ENCODE measurements at places on chromosomes 16 and 17.

DNA sequence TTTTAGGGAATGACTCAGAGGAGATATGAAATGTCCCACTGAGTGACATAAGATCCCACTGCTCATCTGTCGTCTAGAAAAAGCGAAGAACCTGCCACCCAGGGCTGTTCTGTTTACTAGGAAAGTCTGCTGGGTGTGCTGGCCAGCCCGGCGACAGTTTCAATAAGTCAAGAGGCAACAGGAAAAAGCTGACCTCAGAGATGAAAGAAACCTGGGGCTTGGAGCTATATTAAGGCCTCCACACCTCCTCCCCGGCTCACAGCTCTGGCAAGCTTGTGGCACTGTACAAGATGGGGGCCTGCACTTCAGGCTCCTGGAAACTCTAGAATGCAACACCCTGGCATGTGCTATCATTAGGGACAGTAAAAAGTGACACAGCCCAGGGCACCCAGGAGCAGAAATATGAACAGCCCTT, 10.6 kb downstream of the ZFHX3 start:
- ATAC-seq = no peak

- no peak for ATAC-seq
Measured at GRCh38 chr16:11320170-11320569, 25.1 kb upstream of the RMI2 start.

DNA sequence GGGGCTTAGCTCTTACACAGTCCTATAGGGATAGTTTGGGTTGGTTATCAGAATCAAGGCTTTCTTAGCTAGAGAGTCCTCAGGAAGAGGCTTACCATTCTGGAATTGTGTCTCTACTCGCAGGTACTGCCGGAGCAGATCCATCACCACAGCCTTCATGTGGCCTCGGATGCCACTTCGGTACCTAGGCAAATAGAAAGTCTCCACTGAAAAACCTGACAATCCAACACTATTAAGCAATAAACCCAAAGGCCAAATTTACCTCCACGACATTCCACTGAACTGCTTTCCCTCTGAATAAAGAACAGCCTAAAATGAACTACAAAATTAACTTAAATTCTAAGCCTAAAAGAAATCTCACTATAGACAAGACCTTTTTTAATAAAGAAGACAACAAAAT, 135.4 kb upstream of the C17orf78 start:
- ATAC-seq = no peak

DNA sequence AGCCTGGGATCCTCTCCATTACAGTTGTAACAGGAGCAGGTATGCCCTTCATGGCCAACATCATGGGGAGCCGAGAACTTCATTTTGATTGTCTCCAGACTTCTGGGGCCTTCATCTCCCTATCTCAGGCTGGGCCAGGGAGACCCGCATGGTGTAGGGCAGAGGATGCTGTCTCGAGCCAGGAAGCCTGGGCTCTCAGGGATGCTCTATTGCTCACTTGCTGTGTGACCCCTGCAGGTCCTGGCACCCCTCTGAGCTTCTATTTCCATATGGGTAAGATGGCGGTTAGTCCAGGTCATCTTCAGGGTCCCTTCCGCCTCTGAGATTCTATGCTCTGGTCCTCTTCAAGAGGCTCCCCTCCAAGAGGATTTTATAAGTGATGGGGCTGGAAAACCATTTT, 20.6 kb upstream of the RNF135 start:
- no peak for ATAC-seq

DNA sequence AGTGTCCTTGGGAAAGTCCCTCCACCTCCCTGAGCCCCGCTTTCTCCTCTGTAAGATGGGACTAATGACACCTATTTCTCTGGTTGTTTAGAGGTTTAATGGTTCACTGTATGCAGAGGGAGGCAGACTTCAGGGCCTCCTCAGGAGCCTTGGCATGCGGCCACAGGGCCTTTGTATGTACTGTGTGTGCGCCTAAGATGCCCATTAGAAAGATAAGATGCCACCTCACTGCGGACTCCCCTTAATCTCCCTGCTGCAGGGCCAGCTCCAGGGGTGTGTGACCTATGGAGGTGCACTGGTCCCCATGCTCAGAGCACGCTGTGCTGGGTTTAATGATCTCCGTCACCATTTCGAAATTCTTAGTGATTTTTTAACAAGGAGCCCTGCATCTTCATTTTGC, 59.3 kb downstream of the TMEM235 start:
- ATAC-seq = no peak

GRCh38 chr17:19830061-19830460, 37.7 kb downstream of the ULK2 start:
- no peak for ATAC-seq

- ATAC-seq = no peak
Measured at GRCh38 chr16:6246266-6246665, 1086.4 kb upstream of the RBFOX1 start.

DNA sequence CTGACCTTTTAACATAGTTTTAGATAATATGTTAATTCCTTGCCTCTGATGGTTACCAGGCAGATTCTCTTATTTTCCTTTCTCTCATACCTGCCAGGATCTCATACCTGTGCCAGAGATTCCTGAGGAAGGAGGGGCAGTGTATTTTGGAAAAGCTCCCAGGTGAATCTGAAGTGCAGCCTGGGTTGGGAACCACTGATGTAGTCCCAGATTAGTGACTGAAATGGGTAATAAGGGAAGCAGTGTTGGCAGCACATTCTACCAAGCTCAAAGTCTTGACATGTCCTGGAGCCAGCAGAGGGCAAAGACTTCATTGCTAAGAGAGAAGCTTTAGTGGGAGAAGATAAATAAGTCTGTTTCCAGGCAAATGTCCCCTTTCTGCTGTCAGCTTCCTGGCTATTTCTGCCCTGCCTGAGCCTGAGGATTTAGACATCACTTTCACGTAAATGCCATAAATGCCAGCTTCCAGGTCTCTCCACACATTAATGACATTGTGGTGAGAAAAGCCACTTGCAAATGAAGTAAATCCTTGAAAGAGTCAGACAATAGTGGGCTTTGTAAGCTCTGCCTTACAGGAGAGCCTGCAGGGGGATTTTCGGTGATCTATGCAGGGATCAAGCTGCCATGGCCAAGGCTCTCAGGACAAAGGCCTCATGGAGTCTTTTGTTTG, 40.9 kb upstream of the C16orf78 start:
- no peak for ATAC-seq

GRCh38 chr17:33127706-33128105, 136.1 kb downstream of the SPACA3 start:
- no peak for ATAC-seq

DNA sequence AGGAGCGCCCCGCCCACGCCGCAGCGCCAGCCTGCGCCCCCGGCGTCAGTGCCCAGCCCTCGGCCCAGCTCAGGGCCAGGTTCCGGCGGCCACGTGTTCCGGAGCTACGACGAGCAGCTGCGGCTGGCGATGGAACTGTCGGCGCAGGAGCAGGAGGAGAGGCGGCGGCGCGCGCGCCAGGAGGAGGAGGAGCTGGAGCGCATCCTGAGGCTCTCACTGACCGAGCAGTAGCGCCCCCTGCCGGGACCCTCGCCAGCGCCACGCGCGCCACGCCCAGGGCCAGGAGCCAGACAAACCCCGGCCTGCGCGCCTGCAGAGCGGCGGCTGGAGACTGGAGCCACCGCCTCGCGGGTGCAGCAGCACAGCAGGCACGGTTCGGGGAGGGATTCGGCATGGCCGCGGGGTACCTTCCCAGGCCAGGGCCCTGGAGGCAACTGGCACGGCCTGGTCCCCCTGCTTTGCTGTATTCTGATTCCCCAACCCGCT, 9.3 kb downstream of the CORO6 start:
- peak; percentile 42 for ATAC-seq

DNA sequence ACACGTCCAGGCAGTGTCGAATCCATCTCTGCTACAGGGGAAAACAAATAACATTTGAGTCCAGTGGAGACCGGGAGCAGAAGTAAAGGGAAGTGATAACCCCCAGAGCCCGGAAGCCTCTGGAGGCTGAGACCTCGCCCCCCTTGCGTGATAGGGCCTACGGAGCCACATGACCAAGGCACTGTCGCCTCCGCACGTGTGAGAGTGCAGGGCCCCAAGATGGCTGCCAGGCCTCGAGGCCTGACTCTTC, 7.2 kb upstream of the CD68 start:
- peak; percentile 89 for ATAC-seq

- no peak for ATAC-seq
Measured at GRCh38 chr17:3921006-3921405, 4.7 kb upstream of the P2RX1 start.

DNA sequence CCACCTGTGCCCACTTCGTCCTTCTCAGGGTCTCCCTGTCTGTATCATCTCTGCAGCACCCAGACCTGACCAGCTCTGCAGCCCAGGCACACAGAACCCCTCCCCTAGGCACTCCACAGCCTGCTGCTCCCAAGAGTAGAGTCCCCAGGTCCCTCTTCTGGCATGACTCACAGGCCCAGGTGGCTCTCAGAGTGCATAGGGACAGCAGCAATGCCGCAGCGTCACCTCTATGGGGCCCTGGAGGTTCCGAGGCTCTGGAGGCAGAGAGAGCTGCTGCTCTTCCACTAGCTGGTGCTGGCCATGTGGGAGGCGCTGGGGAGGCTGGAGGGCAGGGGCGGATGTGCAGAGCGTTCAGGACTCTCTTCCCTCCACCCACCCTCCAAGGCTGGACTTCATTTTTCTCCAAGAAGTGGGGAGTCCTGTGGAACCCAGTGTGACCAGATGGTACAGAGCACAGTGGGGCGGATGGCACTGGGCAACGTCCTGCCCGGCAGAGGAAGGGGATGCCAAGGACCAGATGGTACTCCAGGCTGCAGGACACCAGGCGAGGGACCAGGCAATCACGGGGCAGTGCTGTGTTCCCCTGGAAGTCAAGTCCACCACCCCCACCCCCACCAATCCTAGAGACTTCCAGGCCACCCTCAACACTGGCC, 151.7 kb downstream of the RBFOX3 start:
- ATAC-seq = no peak

- ATAC-seq = no peak
Measured at GRCh38 chr17:11239379-11239970, 1.5 kb upstream of the SHISA6 start.

GRCh38 chr17:56121191-56122051, 31.9 kb upstream of the ANKFN1 start:
- ATAC-seq = no peak
